ENCODE measurements at places on chromosomes 12 and 14. TPM values are rescaled to one million over a fixed set of nuclear protein-coding genes. Genes with fewer than 3 reads are reported as not detected.

The SIX6 gene
- total RNA-seq: not detected

The RPL41 gene
- total RNA-seq: 2,735 TPM

The CLEC4C gene
- not detected for total RNA-seq

The DENND5B gene
- 7.9 TPM for total RNA-seq

The APOF gene
- not detected for total RNA-seq

The PPFIA2 gene
- total RNA-seq: not detected

The PTGR2 gene
- 7.0 TPM for total RNA-seq

The PPP4R3A gene
- total RNA-seq: 58.5 TPM

The SERPINA9 gene
- not detected for total RNA-seq

The ATP6V1D gene
- total RNA-seq: 135 TPM

The GLIPR1L1 gene
- not detected for total RNA-seq

The DEGS2 gene
- total RNA-seq: 0.75 TPM

The BORCS5 gene
- total RNA-seq: 12.7 TPM

The IGF1 gene
- total RNA-seq: under 0.01 TPM
